Stimulated activated CD8-positive, alpha-beta memory T cell treated with anti-CD3 and anti-CD28 coated beads, Interleukin-7, amount 100 ng/mL, for 1 hour (primary cell): ENCODE measurements at places on chromosomes 2 and 18.

DNA sequence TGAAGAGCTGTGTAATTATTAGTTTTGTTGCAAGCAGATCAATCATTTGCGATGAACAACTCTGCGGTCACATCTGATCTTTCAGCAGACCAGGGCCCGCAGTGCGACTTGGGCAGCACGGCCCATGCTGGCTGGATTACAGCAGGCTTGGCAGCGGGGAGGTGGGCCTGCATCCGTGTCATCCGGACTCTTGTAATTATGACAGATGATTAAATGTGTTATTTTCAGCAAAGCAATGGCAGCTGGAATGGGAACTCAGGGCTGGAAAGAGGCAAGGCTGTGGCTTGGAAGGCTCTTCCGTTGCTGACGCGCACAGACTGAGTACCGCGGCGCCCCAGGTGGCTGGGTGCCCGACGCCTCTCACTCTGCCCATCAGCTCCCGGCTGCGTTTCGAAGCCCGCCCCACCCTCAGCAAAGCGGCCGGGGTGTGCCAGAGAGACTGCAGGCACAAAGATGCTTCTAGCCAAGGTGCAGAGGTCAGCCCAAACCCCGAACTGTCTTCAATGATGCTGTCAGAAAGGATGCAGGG is 397.4 kb upstream of the SALL3 start:
- DNase-seq: no peak

GRCh38 chr2:22020091-22020742 is 896.4 kb downstream of the TDRD15 start:
- no peak for DNase-seq

DNA sequence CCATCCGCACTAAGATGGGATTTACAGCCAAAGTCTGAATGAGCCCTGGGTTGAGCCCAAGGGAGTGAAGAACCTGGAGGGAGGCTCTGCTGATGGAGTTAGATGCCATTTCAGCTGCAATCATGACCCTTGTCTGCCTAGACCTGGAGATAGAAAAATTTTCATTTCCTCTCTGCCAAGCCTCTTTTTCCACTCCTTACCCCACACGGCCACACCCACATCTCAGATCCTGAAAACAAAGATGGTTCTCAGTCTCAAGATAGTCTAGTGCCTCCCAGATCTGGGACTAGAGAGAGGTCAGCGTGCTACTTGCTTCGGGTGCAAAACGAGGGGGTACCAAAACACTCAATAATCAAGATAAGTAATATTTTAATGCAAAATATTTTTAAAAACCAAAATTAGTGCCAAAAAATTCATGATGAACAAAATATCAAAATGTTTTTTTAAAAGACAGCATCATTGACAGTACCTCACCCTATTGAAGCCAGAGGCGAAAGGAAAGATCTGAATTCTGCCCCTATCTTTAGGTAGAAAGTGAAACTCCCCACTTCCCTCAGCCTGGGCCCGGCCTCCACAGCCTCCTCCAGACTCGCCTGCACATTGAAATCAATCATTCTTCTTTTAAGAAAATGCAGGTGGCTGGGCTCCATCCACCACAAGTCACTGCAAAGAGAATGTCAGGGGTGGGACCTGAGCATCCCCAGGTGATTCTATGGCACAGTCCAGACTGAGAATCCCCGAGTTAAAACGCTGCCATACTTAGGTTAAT is 57.8 kb upstream of the GPR45 start:
- no peak for DNase-seq

DNA sequence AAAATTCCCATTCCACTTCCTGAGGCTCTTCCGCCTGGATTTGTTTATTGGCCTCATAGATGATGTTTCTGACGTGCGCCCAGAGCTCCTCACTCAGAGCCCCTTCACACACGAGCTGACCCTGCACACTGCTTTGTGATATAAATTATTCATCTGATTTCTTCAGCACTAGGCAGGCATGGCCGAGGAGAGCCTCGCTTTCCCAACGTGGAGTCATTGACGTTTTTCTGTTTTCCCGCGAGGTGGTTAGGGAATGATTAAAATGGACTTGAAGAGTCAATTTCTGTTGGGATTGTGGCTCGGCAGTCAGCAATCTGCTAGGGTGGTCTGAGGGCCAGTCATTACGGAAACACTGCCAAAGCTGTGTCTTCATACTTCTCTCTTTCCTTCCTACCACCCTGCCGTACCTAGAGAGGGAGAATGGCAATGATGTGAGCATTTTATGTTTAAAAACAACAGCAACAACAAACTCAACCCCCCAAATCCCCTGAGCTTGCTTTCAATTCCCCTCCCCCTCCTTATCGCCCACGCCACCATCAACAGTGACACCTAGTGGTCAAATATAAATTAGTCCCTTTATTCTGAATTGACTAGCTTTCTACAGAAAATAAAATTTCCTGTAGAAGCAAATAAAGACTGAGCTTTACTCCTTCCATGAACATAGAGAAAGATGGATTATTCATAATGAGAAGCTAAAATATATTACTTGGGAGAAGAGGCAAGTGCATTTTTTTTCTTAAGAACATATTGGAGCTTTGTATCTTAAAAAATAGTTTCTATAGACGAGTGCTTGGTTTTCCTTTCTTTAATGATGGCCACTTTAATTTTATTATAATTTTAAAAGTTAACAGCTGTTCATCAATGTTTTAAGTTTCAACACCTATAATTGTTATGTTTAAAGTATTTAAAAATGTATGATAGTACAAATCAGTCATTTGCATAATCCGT is 285.1 kb downstream of the MTX2 start:
- no peak for DNase-seq

GRCh38 chr18:44423814-44424644 is 256.7 kb upstream of the SETBP1 start:
- DNase-seq: no peak

DNA sequence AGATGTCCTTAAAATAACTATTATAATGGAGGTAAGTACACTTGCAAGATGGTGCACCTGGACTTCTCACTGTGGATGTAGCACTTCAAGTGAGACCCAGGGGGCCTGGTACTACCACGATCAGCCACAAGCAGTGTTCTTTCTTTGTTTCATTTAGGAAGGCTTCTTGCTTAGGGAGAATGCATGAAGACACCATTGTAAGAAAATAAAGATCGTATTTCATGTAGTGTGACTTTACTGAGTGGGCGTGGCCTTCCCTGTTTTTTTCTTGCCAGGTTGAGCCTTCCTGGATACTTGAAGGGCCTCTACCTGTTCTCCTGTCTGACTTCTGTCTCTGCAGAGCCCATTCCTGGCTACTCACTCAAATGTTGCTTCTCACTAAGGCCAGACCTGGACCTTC is 615.6 kb upstream of the SOX11 start:
- DNase-seq: no peak
